Caki2 (cell line): ENCODE measurements at places on chromosomes 12 and 14. TPM values are rescaled to one million over a fixed set of nuclear protein-coding genes. Genes with fewer than 3 reads are reported as not detected.

GRCh38 chr12:15688202-15688736 is 100.9 kb downstream of the EPS8 start:
- DNase-seq: peak; percentile 91

- peak; percentile 1 for DNase-seq
These were observed 398.1 kb downstream of the NOVA1 start for GRCh38 chr14:26199590-26200370.

Gene RNF31
- 46.1 and 48.9 TPM in 2 replicates for total RNA-seq

Gene TPPP2
- not detected in 2 replicates for total RNA-seq

- no peak for DNase-seq
These were observed 23.4 kb upstream of the STON2 start for GRCh38 chr14:81423504-81423903.

Gene OVCH1
- total RNA-seq: not detected in 2 replicates

GRCh38 chr12:48986720-48987291 is 8.7 kb downstream of the WNT1 start:
- no peak for DNase-seq

DNA sequence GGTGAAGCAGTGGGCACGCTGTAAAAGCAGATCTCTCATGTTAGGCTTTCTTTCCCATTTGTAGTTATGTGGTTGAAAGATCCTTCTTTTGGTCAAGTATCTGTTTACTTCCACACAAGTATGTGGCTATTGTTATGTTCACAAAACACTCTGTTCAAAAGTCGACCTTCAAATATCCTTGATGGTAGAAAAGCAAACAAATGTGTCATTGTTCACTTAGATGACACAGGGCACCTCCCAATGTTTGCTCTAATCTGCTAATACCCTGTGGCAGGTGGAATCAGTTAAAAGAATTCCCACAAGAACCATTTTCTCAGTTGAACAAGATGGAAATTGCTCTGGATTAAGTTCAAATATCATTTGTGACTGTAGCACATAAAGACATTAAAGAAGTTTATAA is 43.6 kb upstream of the NAA30 start:
- DNase-seq: no peak

DNA sequence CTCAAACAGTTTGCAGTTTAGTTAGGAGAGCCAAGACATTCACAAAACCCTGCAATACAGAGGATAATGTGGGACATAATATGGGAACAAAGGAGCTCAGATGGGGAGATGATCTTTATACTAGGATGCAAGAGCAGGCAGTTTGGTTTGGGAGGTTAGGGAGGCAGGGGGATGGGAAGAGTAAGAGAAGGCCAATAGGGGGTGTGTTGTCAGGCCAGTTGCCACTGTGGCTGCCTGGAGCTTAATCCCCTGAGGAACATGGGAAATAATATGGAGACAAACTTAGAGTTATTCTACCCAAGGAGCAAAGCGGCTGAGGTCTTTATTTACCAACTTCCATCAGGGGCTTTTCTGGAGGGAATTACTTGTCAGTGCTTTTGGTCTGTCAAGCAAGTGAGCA is 10.0 kb upstream of the CSRP2 start:
- no peak for DNase-seq

DNA sequence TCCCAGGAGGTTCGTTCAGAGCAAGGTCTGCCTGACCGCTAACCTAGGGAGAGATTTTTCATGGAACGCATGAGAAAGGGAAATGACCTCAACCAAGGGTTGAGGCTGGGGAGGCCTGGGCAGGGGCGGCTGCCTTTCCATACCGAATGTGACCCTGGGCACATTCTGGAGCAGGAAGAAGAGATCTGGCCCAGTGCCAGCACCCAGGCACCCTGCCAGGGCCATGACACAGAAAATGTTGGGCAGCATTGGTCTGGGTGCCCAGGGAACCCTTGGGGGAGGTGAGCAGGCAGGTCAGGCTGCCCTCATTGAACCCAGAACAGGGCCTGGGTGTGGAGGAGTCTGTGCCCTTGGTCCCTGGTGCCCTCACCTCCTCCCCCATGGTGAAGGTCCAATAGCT is 106.8 kb downstream of the CALM1 start:
- no peak for DNase-seq

DNA sequence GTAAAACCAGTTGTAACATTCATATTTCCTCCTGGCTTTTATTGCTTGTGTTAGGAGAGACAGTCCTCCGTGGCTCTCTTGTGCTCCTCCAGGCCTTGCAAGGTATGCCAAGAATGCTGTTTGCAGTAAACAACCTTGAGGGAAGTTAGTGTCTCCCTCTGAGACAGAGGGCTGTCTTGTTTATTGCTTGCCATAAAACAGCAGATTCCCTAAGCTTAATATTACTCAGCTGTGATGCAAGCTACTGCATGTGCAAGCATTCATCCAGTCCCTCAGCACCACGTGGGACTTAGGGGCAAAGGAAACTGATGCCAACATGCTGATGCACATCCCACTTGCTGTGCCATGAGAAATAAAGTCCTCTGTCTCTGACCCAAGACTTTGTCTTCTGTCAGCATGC is 6.6 kb downstream of the POMT2 start:
- peak; percentile 64 for DNase-seq

Gene KRT72
- total RNA-seq: not detected in 2 replicates

GRCh38 chr14:20659813-20660395 is 18.4 kb upstream of the OR6S1 start:
- DNase-seq: no peak

DNA sequence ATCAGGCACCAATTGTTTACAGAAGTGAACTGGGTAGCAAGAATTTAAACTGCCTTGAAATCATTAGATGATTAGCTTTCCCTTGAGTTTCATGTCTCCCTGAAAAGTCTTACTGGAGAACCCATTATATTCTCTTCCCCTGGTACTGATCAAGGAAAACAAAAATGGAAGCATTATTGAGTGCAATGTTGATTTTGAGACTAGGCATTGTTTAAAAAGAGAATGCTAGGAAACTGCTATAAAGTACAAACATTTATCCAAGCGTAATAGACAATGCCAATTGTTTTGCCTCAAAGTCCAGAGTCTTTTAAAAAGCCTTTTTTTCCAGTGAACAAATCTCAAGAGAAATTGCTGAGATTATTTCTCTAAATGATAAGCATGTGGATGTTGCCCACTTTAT is 197.0 kb downstream of the CCER1 start:
- DNase-seq: no peak

Gene RBP5
- not detected in 2 replicates for total RNA-seq

Gene BRI3BP
- 12.6 and 13.7 TPM in 2 replicates for total RNA-seq

DNA sequence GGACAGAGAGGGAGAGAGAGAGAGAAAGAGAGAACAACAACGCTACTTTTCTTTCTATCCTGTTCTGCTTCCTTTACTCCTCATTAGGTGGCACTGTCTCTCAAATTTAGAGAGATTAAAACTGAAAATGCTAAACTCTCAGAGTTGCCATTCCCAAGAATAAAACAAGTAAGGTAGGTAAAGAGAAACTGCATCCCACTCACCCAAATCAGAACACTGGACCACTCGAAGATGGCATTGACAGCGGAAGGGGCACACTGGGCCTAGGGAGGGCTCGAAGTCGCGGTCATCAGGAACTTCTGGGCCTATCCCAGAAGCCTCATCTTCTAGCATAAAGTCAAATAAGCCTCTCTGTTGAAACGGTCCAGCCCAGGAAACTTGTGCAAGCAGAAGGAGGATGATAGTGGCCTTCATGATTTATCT is 4.5 kb downstream of the DCN start:
- peak; percentile 40 for DNase-seq

Gene DIO2
- not detected in 2 replicates for total RNA-seq
